Stimulated activated naive CD4-positive, alpha-beta T cell treated with Interleukin-2 at 50 U/mL for 16 hours (primary cell): ENCODE measurements at places on chromosomes 2 and 18.
A peak's percentile ranks its signal among the peaks of the same experiment; 100 is the strongest.

GRCh38 chr2:78718024-78718423 is 307.5 kb upstream of the REG3G start:
- no peak for DNase-seq

GRCh38 chr2:198710562-198710961 is 747.2 kb downstream of the SATB2 start:
- DNase-seq = no peak

- DNase-seq = no peak
Observed at GRCh38 chr2:8547284-8548064, 134.4 kb upstream of the ID2 start.

- no peak for DNase-seq
Observed at GRCh38 chr2:156005531-156005930, 327.0 kb downstream of the NR4A2 start.

- no peak for DNase-seq
Observed at GRCh38 chr2:113113807-113114206, 13.6 kb upstream of the IL1RN start.

GRCh38 chr2:51881673-51882072 is 849.7 kb upstream of the NRXN1 start:
- DNase-seq = no peak

GRCh38 chr2:236785611-236786057 is 216.0 kb downstream of the ACKR3 start:
- DNase-seq = no peak

DNA sequence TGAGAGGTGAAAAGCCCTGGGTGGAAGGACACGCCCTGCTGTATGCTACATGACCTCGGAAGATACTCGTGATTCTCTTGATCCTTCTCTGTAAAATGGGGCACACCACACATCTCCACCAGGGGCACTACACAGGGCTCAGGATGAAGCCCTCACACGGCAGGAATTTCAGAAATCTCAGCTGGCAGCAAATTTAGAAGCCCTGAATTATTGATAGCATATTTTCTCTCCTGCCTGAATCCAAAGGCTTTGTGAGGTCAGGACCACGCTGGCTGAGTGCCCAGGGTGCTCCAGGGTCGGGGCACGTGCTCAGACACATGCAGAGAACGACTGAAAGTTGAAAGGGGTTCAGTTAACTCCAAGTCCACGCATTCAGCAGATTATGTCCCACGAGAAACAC is 42.1 kb upstream of the GALR1 start:
- peak; percentile 25 for DNase-seq

DNA sequence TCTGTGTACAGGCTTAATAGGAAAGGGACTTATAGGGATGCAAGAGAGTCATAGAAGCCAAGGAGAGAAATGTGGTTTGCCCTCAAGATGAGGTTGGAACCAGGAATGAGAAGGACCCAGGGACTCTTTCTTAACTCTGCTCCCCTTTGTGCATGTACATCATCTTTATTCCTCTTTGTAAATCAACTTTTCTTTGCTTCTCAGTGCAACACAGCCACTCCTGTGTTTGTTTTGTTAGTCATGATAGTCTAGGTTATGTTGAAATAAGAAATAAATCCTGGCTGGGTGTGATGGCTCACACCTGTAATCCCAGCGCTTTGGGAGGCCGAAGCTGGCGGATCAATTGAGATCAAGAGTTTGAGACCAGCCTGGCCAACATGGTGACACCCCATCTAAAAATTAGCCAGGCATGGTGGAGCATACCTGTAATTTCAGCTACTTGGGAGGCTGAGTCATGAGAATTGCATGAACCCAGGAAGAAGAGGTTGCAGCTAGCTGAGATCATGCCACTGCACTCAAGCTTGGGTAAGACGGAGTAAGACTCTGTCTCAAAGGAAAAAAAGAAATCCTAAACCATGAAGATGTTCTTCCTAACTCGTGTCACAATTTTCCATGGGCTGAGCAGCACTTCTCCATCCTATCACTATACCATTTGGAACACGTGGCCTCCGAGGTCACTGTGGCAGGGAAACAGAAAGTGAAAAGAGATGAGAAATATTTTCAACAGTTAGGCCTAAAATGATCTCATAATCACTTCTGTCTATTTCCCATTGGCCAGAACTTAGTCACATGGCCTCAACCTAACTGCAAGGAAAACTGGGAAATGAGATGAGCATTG is 73.0 kb upstream of the TMEM17 start:
- DNase-seq = no peak

DNA sequence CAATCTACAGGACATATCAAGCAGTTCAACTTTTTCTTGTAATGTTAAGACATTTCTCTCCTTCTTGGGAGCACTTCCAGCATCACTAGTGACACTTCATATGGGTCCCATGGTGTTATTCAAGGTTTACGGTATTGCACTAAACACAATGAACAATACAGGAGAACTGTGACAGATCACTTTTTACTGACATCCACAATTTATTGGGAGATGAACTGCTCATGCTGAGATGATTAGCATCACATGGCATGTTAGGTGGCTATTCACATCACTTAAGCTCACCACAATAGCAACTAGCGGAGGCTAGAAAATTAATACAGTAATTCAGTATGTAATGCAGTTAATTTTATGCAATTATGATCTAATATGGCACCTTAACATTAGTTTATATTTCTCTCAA is 264.4 kb downstream of the ERBB4 start:
- DNase-seq = no peak

- DNase-seq = peak; percentile 74
Observed at GRCh38 chr2:26503231-26503880, 25.4 kb upstream of the OTOF start.

DNA sequence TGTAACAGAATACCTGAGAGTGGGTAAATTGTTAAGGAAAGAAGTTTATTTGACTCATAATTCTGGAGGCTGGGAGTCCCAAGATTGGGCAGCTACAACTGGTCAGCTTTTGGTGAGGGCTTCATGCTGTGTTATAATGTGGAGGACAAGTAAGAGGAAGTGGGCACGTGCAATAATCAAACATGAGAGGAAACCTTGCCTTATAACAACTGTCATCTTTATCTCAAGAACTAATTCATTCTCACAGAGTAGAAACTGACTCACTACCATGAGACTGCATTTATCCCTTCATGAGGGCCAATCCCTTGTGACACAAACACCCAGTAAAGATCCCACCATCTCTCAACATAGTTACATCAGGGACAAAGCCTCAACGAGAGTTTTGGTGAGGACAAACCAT is 318.1 kb upstream of the NT5C1B start:
- no peak for DNase-seq

GRCh38 chr2:237482485-237482884 is 4.6 kb upstream of the MLPH start:
- DNase-seq = no peak

- DNase-seq = peak; percentile 75
Observed at GRCh38 chr2:43136876-43137275, 89.5 kb downstream of the ZFP36L2 start.

DNA sequence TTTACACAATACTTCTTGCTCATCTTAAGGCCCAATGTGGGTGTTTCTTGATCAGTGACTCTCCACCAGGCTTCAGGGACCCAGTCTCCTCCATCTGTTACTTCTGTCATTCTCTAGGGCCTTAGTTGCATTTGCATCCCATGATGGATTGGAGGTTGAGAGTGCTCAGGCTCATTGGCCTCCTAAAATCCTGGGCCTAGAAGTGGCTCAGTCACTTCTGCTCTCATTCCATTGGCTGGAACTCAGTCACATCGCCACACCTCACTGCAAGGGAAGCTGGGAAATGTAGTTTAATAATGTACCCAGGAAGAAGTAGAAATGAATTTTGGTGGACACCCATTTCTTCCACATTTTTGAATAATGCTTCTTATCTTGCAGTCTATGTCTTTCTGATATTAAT is 223.5 kb downstream of the HRH4 start:
- no peak for DNase-seq

DNA sequence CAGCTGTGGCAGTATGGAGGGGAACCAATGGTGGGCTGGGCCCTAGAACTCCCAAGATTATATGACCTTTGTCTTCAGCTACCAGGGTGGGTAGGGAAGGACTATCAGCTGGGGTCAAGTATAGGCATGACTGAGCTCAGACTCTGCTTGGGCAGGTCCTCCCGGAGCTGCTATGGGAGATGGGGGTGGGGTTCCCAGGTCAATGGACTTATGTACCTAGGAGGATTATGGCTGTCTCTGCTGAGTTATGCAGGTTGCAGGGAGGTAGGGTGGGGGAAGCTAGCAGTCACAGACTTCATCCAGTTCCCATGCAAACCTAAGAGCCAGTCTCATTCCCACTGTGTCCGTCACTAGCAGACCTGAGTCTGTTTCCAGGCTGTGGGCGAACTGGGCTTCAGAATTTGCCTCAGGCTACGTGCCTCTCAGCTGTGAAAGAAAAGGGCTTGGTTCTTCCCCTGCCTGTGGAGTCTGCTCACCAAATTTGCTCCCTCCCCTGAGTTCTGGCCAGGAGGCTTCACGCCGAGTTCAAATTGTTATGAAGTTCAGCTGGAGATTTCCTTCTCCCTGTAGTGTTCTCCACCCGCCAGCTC is 985.8 kb upstream of the NRXN1 start:
- no peak for DNase-seq

DNA sequence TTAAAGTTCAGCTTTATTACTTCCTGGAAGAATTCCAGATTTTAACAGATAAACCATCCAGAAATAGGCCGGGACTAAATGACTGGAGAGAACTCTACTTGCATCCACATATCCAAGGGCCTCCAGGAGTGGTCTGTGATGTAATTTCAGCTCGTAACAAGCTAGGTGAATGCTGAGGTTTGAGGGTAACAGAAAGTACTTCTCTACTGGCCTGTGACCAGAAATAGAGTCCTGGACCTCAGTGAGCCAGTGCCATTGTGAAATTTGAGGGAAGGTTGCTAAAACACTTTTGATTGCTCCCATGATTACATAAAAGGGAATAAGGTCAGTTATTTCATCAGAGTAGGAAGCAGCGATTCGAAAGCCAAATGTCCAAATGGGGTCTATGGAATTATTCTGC is 158.1 kb downstream of the DOCK10 start:
- DNase-seq = no peak

DNA sequence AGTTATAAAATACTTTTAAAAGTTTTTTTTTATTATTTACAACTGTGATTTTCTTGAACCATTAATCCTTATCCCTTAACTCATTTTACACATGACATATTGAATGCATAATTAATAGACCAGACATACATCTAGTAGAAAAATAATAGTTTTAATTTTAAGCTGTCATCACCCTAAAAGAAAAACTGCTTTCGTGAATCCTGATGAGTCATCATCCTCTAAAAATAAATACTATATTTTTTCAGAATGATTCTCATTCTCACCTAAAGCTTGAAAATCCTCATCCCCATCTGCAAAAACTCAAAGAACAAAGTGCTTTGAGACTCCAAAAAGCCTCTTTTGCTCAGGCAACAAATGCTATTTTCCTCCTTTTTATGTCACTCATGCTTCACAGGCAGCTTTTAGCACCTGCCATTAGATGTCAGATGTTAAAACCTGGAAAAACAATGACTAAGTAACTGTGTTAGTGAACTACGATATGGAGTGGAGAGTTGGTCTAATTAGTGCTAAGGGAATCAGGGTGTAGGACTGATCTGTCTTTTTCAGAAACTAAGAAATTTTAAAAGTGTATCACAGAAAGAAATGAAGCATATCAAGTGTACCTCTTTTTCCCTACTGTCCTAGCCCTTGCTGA is 297.6 kb downstream of the TMX3 start:
- no peak for DNase-seq

GRCh38 chr2:231632559-231633142 is 40.0 kb downstream of the TEX44 start:
- DNase-seq = no peak

GRCh38 chr2:57407772-57408201 is 638.8 kb upstream of the VRK2 start:
- no peak for DNase-seq

GRCh38 chr2:97851172-97851571 is 137.8 kb downstream of the ZAP70 start:
- DNase-seq = no peak

- DNase-seq = no peak
Observed at GRCh38 chr18:2657788-2658458, 2.4 kb downstream of the SMCHD1 start.

DNA sequence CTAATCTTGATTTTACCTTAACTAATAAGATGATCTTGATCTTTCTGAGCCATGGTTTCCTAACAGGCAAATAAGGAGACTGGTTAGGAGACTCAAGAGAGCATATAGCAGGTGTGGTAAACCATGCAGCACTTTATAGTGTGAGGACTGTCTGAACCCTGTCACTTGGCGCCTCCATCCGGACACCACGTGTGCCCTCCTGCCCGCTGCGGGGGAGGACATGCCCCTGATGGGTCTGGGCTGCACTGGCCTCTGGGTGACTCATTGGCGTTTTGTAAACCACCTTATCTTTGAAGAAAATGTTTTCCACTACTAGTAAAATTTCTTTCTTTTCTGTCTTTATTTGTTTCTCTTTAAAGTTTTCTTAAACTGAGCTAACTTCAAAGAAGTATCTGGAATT is 131.1 kb downstream of the FMNL2 start:
- DNase-seq = no peak

GRCh38 chr18:28494151-28494550 is 317.2 kb upstream of the CDH2 start:
- DNase-seq = no peak

DNA sequence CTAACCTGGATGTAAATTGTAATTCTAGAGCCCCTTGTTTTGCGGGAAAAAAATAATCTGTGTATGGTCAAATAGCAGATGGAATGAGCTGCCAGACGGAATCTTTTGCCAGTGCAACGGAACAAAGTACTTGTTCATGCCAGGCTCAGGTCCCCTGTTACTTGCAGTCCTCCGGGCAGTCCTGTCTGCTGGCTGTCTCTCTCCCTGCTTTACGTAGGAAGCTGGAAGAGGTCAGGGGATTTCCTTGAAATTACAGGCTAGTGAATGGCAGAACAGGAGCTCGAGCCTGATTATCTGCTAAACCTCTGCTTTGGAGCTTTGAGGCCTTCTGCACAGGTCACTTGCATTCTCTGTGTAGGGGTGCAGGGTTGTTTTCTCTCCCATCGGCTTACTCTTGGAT is 54.8 kb downstream of the LRRFIP1 start:
- DNase-seq = no peak

- DNase-seq = no peak
Observed at GRCh38 chr2:100921685-100922161, 80.4 kb upstream of the RPL31 start.

DNA sequence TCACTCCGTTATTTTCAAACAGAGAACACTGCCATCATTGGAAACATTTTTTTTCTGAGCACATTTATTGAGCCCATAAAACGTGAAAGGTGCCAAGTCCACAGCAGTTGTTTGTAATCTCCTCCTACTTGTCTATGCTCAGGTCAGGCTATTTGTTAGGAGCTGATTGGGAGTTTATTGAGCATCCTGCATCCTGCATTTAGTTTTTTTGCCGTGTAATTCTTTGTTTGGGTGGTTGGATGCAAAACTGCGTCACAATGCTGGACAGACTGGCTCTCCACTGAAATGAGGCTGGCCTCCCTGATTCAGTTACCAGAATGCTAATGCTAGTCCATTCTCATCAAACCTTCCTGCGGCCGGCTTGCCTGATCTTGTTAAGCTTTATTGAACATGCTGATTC is 71.4 kb downstream of the RAPGEF4 start:
- DNase-seq = no peak

- DNase-seq = no peak
Observed at GRCh38 chr2:113200736-113201490, 27.1 kb downstream of the PSD4 start.
